ENCODE measurements at places on chromosomes 7 and 10.

GRCh38 chr7:93964262-93964661 is 39.9 kb downstream of the BET1 start:
- no peak for DNase-seq

- no peak for DNase-seq
Observed at GRCh38 chr10:99709480-99710229, 22.3 kb downstream of the COX15 start.

- no peak for DNase-seq
Observed at GRCh38 chr7:68009716-68010115, 1013.1 kb downstream of the TYW1 start.

DNA sequence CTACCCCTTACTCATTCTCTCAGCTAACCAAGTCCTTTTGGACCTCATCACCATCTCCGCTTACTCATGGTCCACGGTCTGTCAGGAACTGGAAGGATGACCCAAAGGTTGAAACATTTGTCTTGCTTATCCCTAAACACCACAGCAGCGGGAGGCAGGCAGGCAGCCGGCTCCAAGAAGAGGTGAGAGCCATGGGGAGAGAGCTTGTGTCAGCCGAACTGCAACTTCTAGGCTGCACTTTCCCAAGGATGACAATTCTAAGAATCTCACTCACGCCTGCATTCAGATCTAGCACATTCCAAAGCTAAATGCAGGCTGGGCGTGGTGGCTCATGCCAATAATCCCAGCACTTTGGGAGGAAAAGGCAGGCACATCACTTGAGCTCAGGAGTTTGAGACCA is 86.0 kb downstream of the SPDYE5 start:
- DNase-seq, result no peak

- DNase-seq, result no peak
Observed at GRCh38 chr10:10326116-10326515, 691.6 kb upstream of the CELF2 start.

DNA sequence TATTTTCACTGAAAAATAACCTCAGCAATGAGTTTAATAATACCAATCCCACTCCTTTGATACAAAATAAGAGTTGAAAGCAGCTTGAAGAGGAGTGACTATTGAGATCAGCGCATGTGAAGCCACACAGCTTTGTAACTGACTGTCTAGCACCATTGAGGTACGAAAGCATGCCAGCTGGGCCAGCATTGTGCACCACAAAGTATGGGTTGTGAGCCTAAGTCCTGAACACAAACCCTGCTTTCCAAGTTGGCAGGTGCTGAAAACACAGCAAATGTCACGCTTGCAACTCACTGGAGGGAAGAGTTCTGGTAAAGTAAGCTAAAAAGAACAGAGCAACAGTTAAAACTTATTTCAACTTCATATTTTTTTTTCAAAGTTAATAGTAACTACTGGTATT is 4.0 kb upstream of the FAM53B start:
- DNase-seq, result no peak

GRCh38 chr10:44993226-44993921 is 7.3 kb upstream of the ZNF22 start:
- DNase-seq, result no peak

DNA sequence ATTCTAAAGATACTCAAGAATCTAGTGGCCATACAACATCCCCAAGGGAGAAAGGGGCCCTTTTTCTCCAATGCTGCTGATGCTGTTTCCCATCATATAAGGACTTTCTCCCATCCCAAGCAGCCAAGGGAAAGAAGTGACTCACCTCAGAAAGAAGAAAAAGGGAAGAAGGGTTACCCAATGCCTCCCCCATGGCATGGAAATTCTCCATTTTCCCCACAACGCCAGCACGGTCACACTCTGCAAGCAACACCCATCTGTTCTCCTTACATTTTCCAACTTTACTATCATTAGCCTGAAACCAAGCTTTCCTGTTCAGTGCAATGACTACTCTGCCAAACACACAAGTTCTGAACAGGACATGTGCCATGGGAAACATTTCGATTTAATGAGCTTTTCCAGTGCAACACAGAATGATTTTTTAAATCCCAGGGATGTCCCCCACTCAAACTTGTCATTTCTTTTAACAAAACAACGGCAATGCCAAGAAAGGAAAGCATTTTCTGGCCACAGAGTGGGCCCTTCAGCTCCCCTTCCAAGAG is 67.9 kb downstream of the PTPRN2 start:
- no peak for DNase-seq

DNA sequence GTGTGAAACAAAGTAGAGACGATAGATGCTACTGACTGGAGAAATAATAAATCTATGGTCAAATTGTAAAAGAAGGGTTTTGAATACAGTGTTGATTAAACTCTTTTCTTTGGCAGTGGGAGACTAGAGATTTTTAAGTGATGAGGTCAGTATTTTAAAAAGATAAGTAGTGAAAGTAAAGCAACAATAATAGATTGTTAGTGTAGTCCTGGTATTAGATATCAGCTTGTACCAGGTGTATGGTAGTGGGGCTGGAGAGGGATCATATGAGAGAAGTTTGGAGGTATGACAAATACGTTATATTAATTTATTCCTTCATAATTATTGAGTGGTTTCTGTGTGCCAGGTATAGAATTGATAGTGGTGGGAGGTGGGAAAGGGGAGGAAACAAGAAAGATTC is 25.2 kb downstream of the PHTF2 start:
- DNase-seq, result no peak

DNA sequence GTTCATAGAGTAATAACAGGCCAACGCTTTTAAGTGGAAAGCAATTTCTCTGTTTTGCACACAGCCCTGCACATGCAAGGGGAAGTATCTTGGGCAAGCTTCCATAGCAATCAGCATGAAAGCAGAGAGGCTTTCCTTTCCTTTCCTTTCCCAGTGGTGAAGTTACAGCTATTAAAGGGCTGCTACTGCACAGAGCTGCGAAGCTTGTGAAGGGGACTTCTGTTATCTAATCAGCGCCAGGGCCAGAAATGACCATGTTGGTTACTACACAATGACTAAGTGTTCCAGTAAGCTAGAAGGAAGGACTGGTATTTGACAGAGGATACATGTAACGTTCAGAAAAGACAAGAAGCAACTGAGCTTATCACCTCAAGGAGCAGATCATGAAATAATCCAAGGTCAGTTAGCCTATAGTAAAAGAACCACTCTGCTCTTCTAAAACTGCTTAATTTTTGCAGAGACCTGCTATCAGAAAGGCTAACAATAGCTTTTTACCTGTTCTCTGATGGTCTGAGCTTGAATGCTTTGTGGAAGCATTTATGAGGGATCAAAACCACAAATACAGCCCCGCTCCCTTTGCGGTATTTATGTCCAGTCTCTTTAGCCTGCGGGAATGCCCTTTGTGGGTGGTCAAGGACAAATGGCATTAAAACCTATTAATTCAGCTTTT is 45.9 kb downstream of the SGMS1 start:
- DNase-seq, result peak; percentile 78

DNA sequence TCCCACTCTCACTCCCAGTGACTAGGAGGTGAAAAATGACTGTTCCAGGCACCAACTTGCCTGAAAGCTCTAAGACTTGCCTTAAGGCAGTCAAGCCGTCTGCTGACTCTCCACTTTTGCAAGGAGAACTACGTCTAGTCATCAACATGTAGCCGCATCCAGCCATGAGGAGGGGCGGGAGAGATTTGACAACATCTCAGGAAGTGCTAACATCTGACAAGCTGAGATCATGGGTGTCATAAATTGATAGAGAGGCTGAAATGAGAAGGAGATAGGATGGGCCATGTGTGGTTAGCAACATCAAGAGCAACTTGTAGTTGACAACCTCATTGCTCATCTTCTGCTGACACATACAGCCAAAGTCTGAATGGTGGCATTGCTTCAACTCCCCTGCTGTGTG is 9.0 kb upstream of the TBXAS1 start:
- no peak for DNase-seq

GRCh38 chr7:29146057-29146706 is at the start of gene CPVL:
CPVL (minus strand) TSS chr7:29146537; CDS start chr7:29121061, 25,476 bp downstream.
- DNase-seq, result no peak

- DNase-seq, result no peak
Observed at GRCh38 chr10:58706836-58707235, 194.2 kb downstream of the BICC1 start.

DNA sequence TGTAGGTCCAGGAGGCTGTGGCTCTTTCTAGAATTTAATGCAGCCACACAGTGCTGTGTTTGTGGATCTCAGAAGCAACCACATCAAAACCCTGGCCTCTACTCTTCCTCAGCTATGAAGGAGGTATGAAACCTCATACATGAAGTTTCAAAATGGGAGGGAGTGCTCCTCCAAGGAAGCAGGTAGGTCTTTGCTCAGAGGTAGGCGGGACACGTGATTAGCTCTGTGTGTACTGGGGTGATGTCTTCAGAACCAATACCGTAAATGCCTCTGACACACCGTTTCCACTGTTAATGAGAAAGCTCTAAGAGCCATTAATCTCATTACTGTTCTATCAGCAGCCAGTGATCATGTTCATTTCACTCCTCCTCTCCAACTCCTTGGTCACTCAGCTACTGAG is 126.1 kb downstream of the PLXNA4 start:
- DNase-seq, result no peak

- no peak for DNase-seq
Observed at GRCh38 chr10:79414714-79415113, 30.7 kb downstream of the ZCCHC24 start.

DNA sequence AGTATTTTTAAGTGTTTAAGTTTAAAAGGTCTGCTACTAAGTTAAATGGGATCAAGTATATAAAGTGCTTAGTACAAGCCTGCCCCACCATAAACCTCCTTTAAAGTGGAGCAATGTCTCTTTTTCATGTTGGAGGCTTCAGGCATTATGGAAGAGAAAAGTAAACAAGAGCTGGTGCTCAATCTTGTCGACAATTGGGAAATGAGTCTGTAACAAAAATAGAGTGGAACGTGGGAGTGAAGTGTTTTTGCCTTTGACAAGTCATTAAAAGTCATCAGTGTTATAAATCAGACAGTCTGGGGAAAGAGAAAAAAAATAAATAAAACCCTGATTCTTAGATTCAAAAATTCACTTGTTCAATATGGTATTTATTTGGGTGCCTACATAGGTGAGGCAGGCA is 44.7 kb downstream of the DNAJC12 start:
- DNase-seq, result no peak

GRCh38 chr7:108178398-108178797 is 48.2 kb upstream of the LAMB4 start:
- no peak for DNase-seq

- no peak for DNase-seq
Observed at GRCh38 chr7:2043316-2044039, 189.3 kb downstream of the MAD1L1 start.

DNA sequence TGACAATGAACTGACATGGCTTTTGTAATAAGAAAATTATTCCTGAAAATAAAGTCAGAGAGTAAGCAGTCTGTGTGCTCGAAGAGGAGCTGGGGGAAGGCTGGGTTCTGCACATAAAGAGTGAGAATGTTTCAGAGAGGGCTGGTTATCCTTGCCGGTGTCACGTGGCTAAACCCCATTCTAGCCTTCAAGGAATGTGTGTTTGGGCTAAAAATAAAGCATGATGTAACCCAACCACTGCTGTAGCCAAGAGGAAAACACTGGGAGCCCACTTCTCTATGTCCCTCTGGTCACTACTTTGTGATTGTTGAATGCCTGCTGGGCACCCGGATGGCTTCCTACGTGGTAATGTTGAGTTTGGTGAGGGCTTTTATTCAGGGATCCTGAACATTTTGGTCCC is 23.5 kb downstream of the WDFY4 start:
- no peak for DNase-seq

DNA sequence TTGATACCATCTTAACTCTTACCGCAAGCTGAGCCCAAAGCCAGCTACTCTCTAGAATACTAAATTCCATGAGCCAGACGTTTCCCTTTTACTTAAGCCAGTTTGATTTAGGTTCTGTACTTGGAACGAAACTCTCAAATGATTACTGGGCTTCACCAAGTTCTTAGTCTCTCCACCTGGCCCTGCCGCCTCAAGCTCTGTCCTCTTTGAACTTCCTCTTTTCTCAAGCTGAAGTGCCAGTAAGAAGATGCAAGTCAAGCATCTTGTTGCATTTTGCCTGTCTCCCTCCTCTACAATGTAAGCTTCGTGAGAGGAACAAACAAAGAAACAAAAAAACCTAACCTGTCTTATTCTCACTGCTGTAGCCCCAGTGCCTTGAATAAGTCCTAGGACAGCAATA is 358.2 kb upstream of the NPVF start:
- peak; percentile 15 for DNase-seq

- no peak for DNase-seq
Observed at GRCh38 chr7:122070834-122071233, 73.2 kb downstream of the AASS start.

DNA sequence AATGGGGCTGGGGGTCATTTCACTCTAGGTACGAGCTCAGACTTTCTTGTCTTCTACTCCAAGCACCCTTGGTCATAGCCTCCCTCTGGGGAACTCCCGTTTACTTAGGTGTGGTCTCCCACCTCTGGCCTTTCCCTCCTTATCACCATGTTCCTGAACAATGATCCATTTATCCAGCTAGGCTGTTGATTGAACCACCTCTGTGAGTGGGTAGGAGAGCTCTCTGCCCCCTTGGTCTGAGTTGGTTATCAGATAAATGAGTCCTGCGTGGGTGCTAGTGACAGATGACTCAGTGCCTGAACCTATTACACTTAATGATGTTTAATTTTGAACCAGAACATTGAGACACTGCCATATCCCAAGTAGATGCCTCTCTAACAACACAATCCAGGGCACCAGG is 9.4 kb downstream of the BLNK start:
- DNase-seq, result no peak

DNA sequence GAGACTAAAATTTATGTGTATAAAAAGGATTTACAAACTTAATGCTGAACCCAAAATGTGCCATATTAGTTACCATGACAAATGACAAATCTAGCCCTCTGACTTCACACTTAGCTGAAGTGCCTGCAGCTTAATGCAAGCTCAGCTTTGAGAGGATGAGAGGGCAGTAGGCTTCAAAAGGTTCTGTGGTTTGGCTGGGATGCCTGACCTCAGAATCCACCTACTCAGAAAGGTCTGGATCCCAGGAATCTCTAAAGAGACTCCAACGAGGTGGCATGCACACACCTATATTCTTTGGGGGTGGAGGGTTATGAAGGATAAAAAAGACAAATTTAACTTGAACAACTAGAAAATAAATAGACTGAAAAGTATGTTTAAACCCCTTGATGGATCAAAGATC is 213.4 kb downstream of the TAX1BP1 start:
- DNase-seq, result no peak

DNA sequence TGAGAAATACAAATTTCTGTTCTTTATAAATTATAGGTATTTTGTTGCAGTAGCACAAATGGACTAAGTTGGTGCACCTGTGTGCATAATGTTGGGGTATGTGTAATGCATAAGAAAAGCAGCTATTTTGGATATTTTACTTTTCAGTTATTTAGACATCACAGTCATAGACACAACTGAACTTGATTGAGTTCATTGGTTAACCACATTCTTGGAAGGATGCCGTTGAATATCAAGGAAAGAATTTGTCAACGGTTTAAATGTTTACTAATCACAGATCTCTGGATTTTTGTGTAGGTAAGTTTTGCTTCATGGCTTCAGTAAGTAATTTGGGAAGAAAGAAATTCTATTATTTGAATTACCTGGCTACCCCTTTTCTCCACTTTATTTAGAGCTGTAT is 4.1 kb downstream of the OTUD1 start:
- no peak for DNase-seq

Measured in KBM-7 (cell line).